Non-pigmented ciliary epithelial cell (primary cell): ENCODE measurements at places on chromosomes 2 and 18.

GRCh38 chr18:43587538-43588153 is 310.4 kb upstream of the SYT4 start:
- peak; percentile 20 for DNase-seq

GRCh38 chr18:9982711-9983110 is 68.9 kb downstream of the VAPA start:
- no peak for DNase-seq

- no peak for DNase-seq
These were observed 66.3 kb downstream of the IRS1 start for GRCh38 chr2:226733189-226733858.

DNA sequence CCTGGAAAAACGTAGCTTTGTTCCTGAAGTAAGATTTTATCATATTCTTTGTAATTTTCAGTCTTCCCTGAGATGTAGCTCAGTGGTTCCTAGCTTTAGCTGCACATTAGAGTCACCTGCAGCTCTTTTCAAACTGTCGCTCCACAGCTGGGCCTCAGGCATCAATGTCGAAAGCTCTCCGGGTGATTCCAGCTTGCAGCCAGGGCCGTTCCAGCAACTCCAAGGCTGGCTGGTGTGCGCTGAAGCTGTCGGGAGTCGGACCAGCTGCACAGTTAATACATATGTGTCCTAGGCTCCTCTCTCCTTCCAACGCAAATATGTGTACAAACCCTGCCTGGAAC is 609 bp upstream of the ZNF2 start:
- no peak for DNase-seq

- DNase-seq, result no peak
These were observed 127.4 kb downstream of the TGIF1 start for GRCh38 chr18:3577281-3577855.

- no peak for DNase-seq
These were observed 32.0 kb upstream of the ACYP2 start for GRCh38 chr2:54083445-54083844.

- no peak for DNase-seq
These were observed 339.2 kb downstream of the EN1 start for GRCh38 chr2:118508282-118508681.

DNA sequence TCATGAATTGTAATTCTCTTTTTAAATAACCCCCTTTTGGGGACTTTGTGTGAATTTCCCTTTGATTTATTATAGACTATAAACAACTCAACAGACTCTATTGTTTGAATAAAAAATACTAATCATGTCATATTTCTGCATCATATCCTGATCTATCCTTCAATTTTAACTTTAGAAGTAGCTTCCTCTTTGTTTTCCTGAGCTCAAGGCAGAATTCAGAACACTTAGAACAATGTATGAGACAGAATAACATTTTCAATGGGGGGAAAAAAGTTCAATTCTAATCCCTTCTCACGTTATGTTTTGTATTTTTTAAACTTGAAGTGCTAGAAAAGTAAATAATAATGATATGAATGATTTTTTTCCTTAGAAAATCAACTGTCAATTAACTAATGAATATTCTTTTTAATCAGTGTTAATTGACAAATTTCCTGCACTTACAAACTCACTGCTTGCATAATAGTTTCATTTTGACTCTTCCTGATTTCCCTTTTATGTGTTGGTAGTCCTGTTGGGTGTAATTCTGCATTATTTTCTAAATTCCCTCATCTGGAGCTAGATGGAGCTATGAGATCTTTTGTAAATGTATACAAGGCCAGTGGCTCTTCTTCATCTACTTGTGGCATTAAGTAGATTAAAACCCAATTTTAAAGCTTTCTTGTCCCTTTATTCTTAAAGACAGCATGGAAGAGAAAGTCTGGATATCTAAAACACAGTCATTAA is 326.1 kb downstream of the PARD3B start:
- peak; percentile 22 for DNase-seq

- DNase-seq, result no peak
These were observed 34.2 kb upstream of the EN1 start for GRCh38 chr2:118881490-118882129.

- DNase-seq, result no peak
These were observed 22.2 kb downstream of the DSC2 start for GRCh38 chr18:31079973-31080372.

- no peak for DNase-seq
These were observed 2.4 kb upstream of the STK11IP start for GRCh38 chr2:219595256-219595655.

DNA sequence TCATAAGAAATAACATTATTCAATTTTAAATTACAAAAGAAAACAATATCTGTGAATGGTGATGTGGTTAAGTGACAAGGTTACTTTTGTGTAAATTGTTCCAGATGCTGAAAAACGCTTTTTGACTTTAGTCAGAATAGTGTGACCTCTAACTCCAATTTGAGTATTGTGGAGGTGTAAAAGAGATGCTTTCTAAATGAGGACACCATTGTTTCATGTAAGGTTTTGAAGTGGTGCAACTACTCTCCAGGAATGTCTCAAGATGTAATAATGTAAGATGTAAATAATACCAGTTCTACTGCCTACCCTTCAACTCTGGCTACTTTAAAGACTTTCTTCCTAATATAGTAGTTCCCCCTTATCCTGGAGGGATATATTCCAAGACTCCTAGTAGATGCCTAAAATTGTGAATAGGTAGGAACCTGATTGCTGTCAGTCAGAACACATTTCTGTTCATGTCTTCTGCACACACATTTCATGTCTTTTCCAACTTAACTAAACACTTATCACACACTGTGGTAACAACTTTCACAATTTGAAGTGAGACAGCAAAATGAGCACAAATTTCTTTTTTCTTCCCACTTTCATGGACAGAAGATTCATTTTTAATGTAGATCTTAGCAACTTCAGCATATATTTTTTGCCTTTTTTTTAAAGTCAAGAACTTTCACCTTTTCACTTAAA is 39.1 kb upstream of the PPP1R1C start:
- DNase-seq, result no peak

DNA sequence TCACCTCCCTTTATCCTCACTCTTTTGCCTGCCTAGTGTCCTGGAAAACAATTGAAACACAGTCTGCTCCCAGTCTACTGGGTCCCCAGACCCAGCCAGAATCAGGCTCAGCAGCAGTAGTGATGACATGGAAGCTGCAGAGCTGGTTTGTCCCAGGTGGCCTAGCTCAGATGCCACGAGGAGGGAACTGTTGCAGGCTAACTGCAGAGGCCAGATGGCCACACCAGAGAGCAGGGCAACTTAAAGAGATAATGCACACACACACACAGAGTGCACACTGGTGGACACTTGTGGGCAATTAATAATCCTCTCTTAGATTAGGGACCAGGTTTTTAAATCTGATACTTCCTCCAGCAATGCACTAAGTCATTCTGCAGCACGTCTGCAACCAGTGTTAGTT is 42.4 kb downstream of the GYPC start:
- no peak for DNase-seq
